ENCODE measurements at places on chromosomes 2 and 18.
A peak's percentile ranks its signal among the peaks of the same experiment; 100 is the strongest.

GRCh38 chr2:85911097-85911496, 22.3 kb upstream of the ST3GAL5 start:
- no peak for DNase-seq

GRCh38 chr2:120515759-120516678, 170.1 kb downstream of the INHBB start:
- no peak for DNase-seq

DNA sequence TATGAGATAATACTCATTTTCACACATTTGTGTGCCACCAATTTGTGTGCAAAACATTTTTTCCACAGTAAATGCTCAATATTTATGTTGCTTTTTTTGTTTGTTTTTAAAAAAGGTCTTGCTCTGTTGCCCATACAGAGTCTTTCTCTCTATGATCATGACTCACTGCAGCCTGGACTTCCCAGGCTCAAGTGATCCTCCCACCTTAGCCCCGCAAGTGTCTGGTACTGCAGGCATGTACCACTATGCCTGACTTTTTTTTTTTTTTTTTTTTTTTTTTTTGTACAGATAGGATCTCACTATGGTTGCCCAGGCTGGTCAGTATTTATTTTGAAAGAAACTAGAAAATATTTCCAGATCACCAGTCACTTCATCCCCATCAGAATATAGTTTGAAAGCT, 297.8 kb upstream of the GYPC start:
- no peak for DNase-seq

DNA sequence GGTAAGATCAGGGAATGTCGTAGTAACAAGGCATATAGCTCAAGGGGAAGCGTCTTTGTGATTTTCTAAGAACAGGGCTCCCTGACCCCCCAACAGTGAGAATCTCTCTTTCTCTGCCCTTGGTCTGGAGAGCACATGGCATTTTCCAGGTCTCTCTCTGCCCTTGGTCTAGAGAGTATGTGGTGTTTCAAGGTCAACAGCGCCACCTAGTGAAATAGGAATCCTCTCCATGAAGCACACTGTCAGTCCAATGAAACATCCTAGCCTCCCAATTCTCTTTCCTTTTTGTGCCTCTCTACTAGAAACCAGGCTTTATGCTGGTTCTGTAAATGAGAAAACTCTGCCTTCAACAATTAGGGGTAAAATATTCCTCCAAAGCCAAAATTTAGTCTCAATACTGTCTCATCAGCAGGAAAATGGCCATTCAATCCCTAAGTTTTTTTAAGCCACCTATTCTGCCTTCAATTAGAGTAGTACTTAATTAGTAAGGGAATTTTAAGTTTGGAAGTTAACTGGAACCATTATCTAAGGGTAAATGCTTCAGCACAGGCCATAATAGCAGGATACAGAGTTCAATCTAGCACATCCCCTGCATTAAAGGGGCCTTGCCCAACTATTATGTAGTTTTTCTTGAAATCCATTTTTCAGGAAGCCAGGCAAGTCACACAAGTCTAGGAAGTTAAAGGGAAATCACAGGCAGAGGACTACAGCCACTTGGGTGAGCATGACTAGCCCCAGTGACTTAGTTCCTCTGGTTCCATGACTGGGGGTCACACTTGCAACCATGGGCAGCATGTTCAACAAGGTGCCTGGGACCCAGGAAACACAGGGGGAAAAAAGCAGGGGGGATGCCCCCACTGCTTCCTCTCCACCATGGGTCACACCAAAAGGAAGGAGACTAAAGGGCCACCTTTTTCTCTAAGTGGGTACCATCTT, 12.4 kb downstream of the DYM start:
- peak; percentile 51 for DNase-seq

DNA sequence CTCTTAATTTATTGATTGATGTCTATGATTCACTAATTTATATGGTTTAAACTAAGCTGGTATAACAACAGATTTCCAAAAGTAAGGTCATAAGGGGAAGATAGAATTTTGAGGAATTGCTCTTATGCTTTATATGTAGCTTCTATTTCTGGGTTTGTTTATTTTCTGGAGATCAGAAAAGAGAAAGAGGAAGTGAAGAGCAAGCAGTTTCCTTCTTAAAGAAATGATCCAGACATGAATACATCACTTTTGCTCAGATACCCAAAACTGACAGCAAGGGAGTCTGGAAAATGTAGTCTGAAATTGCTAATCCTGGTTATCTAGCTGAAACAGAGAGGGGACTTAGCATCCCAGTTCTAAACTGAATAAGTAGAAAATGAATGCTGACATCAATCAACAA, 912.5 kb upstream of the CRIM1 start:
- no peak for DNase-seq

DNA sequence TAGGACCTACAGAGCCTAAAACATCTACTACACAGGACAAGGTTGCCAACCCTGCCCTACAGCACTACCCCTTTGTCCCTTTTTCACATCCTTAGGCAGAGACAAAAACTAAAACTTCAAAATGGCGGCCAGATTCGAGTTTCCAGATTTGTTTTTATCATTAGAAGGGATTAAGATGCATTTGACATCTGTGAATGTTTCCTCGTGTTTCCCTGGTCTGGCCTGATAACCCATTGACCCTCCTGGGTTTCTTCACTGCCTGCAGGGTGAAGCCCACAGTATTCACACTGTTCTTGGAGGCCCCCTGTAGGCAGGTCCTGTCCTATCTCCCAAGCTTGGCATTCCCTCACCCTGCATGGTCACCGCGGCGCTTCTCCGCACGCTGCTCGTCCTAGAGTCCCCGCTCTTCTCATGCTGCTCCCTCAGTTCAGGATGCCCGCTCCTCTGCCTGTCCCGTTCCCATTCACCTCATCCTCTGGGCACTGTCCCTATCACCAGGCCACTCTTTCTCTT, 67.6 kb downstream of the TPGS2 start:
- DNase-seq: no peak

- DNase-seq: no peak
Measured at GRCh38 chr2:57947398-57947797, 99.2 kb upstream of the VRK2 start.

DNA sequence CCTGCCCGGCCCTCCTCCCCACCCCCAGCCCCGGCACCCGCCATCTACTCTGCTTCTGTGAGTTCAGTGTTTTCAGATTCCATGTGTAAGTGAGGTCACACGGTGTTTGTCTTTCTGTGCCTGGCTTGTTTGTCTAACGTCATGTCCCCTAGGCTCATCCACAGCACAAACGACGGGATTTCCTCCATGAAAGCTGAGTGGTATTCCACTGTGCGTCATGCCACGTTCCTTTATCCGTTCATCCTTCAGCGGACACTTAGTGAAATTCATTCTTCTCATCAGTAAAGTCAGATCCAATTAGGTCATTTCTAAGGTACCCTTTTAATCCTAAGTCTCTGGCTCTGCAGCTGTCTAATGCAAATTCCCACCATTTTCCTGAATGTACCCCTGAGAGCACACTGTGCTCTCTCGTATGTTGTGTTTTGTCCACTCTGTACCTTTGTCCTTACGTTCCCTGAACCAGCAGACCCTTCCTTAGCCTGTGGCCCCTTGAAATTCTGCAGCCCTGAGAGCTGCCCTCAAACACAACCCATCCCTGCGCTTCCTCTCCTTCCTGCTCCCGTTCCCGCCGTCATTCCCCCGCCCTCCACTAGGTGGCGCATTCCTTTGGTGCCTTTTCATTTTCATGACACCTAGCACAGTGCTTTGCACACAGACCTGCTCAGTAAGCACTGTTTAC, 44.1 kb downstream of the TRAPPC12 start:
- DNase-seq: peak; percentile 72

GRCh38 chr2:145095641-145096435, 575.9 kb upstream of the ZEB2 start:
- no peak for DNase-seq

DNA sequence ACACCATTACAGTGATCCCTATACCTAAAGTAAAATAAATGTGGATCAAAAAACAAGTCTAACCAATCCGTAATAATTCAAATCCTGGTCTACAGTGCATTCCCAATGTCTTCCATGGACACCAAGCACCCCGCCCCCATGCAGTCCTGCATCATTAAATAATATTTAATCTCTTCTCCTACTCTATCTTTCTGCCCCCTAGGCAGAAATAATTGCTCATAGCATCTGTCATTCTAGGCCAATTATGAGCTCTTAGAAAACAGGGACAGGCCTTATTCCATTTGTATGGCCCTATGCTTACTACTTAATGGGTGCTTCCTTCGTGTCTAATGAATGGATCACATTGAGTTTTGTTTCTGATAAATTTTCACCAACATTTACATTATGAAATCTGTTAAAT, 66.4 kb downstream of the PAX3 start:
- no peak for DNase-seq

DNA sequence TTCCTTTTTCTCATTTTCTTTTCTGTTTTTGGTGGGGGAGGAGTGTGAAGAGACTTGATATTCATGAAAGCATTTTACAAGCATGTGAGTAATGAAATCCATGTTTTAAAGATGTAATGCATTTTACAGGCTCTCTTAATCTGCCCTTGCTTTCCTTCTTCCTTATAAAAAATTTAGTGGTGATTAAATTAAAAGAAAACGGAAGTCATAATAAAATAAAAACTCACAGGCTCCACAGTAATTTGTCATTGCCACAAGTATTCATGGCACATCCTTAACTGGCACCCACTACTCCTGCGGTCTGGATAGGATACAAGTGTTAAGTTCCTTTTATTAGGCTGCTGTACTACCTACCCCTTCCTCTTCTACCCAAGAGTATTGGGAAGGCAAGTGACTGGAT, 241.2 kb downstream of the SLC4A3 start:
- no peak for DNase-seq

GRCh38 chr2:7012141-7012764, 95.0 kb downstream of the RNF144A start:
- no peak for DNase-seq

DNA sequence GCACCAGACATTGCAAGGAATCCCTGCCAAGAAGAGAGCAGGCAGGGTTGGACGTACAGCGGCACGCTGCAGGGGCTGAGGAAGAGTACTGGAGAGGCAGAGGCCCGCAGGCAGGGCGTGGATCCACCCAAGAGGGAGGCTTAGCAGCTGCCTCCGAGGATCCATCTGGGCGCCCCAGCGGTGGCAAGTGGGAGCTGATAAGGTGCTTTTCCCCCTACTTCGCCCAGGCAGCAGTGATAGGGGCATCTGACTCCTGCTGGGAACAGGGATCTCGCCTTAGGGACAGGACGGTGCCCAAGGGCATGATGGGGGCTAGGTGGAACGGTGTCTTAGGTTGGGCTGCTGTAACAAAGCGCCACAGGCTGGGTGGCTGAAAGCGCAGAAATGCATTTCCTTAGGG, 67.4 kb upstream of the HS6ST1 start:
- DNase-seq: no peak

DNA sequence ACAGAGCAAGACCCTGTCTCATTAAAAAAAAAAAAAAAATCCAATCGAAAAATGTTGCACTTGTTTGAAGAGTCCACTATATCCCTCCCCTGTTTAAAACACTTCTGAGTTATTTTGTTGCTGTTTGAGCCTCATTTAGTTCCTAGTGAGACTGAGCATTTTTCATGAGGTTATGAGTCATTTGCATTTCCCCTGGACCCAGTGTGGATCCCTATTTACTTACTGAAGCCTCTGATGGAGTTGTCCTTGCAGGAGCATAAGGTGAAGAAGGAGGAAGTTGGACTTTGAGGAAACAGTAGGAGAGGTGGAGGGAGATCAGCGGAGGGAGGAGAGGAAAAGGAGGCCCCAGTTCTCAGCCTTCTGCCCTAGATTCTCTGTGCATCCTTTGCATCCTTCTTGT, 5.1 kb downstream of the CXCR1 start:
- no peak for DNase-seq

GRCh38 chr18:11268153-11268552, 118.8 kb upstream of the PIEZO2 start:
- no peak for DNase-seq

- no peak for DNase-seq
Measured at GRCh38 chr18:29838556-29838955, 1204.0 kb downstream of the DSC3 start.

DNA sequence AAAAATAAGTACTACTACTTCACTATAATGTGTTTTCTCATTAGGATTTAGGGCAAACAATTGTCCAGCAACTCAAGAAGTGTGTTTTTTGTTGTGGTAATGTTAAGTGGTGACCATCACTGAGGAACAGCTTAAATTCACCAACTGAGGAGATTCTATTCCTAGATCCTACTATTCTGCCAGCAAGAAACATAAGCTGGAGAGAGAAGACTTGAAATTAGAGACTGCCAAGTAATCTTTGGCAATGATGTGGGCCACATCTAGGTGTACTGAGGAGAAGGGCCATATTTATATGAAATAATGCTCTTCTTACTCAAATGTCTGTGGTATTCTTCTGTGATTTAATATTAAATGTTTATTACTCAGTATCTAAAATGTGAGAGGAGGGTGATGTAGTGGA, 44.3 kb upstream of the MSTN start:
- no peak for DNase-seq

DNA sequence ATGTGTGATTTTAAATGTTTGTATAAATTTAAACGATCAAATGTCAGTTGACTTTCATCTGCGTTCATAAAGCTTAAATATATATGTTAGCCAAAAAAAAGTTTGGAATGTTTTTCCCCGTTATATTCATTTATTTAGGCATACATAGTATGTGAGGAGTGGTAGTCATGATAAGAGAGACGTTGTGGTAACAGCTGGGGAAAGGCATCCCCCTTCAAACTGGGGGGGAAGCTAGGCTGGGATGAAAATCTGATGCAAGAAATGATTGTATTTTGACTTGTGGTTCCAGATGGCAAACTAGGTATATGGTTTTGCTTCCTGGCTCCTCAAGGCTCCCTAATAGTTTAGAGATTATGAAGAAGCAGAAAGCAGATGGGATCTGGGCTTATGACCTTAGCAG, 30.1 kb downstream of the ITGA6 start:
- DNase-seq: no peak

GRCh38 chr2:185127412-185127811, 529.1 kb downstream of the ZNF804A start:
- DNase-seq: no peak

DNA sequence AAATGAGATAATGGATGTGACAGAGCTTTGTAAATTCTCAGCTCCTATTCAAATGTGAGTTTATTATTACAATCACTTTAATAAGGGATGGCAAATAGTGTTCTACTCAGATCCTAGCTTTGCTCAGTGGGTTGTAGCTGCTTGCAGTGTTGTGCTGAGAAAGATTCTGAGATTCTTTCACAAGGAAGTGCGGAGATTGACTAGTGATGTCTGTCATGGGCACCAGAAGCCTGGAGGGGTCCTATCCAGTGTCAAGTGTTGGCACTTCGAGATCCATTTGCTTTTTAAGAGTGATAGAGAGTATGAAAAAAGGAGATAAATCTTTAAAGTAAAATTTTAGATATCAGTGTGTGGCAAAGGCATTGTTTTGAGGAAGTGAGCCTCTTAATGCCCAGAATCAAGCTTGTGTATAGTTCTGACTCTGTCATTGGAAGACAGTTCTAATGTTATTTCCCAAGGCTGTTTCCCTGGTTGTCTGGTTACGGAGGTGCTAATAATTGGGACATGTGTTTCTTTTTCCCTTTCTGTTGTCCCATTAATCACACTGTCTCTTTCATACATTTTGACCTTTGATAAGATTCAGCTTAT, 181.7 kb upstream of the SPRED2 start:
- no peak for DNase-seq
